ENCODE measurements at places on chromosomes 6 and 20.

GRCh38 chr6:54810147-54810546 lies 36.4 kb upstream of the FAM83B start:
- DNase-seq: no peak

DNA sequence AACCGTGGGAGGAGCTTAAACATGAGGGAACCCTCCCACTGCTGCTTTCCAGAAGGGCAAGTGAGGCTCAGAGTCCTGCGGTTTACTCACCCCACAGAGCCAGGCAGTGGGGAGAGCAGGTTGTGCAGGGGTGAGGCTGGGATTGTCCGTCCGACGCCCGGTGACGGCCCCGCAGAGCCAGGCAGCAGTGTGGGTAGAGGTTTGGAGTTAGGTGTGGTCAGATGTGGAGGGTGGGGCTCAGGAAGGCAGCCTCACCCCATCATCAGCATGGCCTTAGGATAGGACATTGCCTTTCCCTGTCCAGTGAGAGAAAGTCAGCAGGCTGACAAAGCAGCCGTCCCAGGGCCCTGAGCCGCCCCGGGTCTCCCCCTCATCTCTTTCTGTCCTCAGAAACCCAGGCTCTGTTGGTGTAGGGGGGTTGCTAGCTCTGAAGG lies 234.6 kb downstream of the DLL1 start:
- DNase-seq: no peak

GRCh38 chr6:117919775-117920729 lies 13.0 kb downstream of the SLC35F1 start:
- DNase-seq: no peak

DNA sequence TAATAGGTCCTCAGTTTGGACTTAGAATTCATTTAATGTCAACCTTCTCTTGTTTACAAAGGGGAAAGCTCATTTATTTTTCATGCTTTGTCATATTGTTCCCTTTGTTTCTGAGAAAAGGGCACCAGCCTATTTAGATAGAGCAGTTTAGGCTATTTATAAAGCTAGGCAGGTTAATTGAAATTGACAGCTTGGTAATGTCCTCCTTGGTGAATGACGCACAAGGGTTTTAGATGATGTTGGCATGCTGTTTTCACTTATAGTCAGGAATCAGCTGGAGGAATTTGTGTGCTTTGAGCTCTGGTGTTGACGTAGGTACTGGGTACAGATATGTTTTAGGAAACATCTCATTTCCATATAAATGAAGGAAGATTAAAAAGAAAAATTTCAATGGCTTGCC lies 45.2 kb downstream of the BCKDHB start:
- no peak for DNase-seq

GRCh38 chr20:53707371-53708055 lies 113.9 kb upstream of the ZNF217 start:
- peak; percentile 51 for DNase-seq

GRCh38 chr6:20069021-20069522 lies 143.2 kb downstream of the MBOAT1 start:
- no peak for DNase-seq

DNA sequence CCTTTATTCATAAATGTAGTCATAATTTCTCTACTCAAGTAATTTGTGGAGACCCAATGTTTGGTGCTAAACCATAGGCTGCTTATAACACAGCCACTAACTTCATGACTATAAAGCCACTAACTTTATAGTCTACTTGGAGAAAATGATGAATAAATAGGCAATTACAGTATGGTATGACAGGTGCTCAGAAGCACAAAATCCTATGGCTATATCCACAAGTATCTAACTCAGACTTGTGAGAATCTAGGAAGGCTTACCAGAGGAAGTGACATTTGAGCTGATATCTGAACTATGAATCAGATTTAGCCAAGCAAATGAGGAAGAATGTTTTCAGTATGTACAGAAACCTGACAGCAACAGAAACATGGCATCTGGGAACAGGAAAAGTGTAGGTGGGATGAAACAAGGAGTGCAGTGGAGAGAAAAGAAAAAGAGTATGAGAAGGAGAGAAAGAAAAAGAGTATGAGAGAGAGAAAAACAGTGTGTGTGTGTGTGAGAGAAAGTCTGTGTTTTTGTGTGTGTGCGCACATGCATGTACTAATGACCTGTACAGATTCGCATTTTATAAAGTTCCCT lies 59.9 kb downstream of the REV3L start:
- DNase-seq: no peak

GRCh38 chr6:138331984-138332383 lies 45.7 kb upstream of the SMIM28 start:
- DNase-seq: no peak

DNA sequence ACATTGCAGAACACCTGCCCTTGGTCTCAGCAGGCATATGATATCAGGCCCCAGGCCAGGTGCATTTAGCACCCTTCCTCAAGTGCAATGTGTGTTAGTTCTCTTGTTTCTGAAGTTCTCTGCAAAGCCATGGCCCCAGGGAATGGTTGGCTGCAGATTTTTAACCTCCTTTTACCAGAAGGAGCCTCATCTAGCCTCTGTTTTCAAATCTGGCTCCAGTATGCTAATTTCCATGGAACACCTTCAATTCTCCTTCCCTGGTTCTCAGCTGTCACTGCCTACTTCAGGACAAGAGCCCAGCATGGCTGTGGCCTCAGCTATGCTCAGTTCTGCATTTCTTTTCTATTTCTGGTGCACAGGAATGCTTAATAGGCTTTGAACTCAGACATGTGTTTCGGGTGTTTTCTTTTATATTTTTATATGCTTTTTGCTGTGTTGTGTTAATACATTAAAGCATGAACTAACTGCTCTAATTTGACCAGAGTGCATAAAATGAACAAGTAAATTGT lies 51.6 kb upstream of the OGFRL1 start:
- no peak for DNase-seq

GRCh38 chr6:13526727-13527670 lies 39.6 kb upstream of the GFOD1 start:
- no peak for DNase-seq

- DNase-seq: peak; percentile 54
These were observed 99.3 kb downstream of the LRRC1 start for GRCh38 chr6:53894091-53894490.

- no peak for DNase-seq
These were observed 140.1 kb downstream of the CEBPB start for GRCh38 chr20:50330504-50331313.

- no peak for DNase-seq
These were observed 904.3 kb upstream of the FLRT3 start for GRCh38 chr20:15241681-15242080.

DNA sequence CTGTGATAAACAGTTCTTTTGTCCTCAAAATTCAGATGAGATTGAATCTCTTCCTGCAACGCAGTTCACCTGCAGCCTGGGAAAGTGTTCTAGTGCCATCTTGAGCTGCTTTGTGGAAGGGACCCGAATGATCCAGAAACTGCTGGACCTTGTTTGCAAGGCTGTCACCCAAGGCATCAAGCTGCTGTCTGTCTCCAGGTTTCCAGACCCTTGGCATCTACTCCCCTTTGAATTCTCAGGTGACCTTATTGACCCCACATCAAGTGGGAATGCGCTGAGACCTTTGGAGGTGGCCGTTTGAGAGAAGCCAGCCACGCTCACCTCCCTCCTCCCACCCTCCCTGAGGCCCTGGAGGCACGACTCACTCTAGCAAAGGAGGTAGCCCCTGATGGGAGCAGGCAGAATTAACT lies 112.5 kb downstream of the EDN3 start:
- no peak for DNase-seq

DNA sequence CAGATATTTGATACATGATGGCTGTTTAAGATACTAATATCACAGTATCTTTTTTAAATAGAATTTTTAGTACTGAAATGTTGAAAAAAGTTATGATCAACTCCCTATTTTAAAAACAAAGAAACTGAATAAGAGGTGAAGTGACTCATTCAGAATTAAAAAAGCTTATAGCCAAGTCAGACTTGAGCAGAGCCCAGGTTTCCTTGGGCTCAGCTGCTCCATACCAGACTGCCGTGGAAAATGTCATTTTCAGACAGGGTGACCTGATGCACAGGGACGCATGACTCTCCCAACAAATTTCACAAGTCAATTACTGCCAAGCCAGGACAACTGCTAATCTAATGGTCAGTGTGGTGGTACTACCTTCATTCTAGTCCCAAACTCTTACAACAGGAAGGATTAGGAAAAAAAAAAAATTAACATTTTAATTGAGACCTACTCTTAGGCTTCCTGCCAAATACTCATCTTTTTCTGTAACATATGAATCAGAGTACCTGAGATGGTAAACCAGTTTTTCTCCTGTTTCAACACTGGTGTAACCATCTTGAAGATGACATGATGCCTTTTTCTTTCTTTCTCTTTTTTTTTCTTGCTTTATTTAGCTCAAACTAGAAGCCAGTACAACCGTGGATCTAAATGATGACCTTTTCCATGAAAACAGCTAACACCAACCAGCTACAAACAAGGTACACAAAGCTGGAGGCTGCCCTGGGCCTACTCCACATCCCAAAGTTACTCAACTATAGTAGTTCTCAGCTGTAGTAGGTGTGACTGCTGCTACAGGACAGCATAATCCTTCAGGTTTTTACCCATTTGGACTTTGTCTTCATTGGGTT lies 30.5 kb downstream of the SLC22A23 start:
- no peak for DNase-seq

DNA sequence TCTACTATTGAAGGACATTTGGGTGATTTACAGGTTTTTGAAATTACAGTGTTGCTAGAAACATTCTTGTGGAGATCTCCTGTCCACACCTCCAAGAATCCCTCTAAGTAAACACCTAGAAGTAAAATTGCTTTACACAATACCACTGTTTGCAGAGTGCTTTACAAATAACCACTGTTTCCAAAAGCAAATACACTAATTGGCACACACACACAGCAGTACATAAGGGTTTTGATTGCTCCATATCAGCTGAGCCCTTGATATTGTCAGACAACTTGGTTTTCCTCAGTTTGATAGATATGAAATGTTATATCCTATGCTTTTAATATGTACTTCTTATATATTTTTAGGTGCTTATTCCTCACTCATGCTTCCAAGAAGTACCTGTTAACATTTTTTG lies 6.3 kb downstream of the HMGN4 start:
- DNase-seq: no peak

- no peak for DNase-seq
These were observed 311.0 kb downstream of the CENPW start for GRCh38 chr6:126650931-126651330.

- peak; percentile 93 for DNase-seq
These were observed 41.7 kb downstream of the UBE2V1 start for GRCh38 chr20:50071039-50071888.

- no peak for DNase-seq
These were observed 41.8 kb downstream of the GPR63 start for GRCh38 chr6:96795481-96795880.

DNA sequence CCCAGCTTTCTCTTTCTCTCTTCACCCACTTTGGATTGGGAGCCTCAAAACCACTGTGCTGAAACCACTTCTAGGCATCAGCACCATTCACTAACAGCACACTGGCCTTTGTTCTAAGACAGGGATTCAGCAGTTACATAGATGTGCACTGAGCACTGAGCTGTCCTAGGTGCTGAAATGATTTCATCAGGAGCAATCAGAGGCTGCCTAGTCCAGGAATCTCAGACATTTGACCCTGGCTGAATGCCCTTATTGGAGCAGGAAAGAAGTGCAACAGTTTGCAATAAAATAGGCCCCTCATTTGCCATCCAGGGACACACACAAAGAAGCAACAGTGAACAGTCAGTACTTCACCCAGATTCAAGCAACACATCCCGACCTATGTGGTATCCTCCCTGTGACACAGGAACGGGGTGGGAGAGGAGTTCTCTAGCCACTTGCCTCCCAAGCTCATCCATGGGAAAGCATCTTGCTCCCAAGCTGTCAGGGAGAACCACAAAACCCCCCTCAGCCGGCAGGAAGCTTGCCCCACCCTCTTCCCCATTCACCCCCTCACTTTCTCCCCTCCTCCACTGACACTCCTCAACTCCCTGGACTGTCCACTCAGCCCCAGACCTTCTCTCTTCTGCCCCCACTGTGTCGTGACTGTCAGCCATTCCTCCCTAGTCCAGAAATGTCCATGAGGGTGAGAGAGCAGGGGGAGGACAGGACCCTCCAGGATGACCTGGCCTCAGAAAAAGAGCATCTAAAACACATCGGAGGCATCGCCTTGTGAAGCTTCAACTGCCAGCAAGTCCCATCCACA lies 304.4 kb downstream of the PREX1 start:
- DNase-seq: no peak

DNA sequence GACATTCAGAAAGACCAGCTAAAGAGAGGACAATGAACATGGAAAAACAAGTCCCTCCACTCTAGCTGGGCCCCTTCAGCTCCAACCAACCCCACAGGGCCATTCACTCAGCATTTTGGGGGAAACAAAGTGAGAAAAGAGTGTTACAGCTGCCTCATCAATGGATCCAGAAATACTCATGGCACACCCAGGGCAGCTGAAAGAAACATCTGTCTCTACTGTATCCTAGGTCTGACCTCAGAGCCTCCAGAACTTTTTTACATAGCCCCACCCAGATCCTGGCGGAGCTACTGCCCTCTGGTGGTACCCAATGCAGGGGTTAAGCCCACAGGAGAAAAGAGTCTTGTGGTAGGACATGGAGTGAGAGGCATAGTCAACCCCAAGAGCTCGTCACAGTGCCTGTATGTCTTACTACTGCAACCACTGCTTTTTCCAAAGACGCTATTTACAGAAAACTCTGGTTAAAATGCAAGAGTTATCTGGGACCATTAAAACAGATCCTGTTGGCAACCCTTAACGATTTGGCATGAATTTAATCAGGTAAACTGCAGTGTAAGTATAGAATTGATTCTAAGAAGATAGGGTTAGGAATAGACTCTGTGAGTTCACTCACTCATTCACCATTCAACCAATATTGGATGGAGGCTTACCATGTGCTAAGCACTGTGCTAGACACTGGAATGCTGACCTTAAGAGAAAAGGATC lies 37.4 kb upstream of the FAM83C start:
- peak; percentile 55 for DNase-seq

DNA sequence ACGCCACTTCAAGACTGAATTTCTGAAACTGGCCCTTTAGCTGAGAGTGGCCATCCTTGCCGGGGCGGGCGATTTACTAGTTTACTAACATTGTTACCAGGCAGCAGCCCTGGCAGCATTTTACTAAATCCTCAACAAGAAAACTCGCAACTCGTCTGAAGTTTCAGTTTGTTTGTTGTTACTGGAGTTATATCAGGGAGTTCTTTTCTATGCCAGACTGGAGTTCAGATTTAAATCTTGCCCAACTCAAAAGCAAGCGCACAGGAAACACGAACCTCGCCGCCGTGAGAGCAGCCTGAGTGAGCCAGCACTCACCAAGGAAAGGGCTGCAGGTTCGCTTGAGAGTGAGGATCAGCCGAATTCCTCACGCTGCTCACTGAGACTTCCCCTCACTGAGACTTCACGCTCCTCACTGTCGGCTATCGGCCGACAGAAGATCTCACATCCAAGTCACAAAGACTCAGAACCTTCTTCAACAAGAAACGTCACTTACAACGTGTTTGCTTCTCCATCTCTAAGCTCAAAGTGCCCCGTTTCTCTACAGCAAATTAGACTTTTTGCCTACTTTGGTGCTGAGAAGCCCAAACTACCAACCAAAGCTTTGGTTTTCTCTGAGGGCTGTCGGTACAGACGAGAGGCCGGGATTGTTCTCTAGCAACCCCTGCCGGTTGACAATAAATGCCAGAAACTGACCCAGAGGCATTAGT lies 78.9 kb downstream of the OLIG3 start:
- DNase-seq: peak; percentile 67
